Breast epithelium (tissue), 4 donors: ENCODE measurements at places on chromosomes 4 and X.

GRCh38 chrX:34404386-34405070, 252.6 kb downstream of the TMEM47 start:
- DNase-seq = no peak

GRCh38 chr4:13542577-13543031, 1.7 kb downstream of the NKX3-2 start:
- DNase-seq = no peak

- DNase-seq = no peak
Observed at GRCh38 chr4:139943277-139943676, 210.7 kb downstream of the MAML3 start.

- DNase-seq = no peak
Observed at GRCh38 chr4:127656047-127656680, 23.4 kb downstream of the INTU start.

- DNase-seq = no peak
Observed at GRCh38 chrX:26672571-26672970, 456.6 kb downstream of the MAGEB5 start.

- no peak for DNase-seq
Observed at GRCh38 chrX:128901018-128901417, 622.3 kb downstream of the SMARCA1 start.

DNA sequence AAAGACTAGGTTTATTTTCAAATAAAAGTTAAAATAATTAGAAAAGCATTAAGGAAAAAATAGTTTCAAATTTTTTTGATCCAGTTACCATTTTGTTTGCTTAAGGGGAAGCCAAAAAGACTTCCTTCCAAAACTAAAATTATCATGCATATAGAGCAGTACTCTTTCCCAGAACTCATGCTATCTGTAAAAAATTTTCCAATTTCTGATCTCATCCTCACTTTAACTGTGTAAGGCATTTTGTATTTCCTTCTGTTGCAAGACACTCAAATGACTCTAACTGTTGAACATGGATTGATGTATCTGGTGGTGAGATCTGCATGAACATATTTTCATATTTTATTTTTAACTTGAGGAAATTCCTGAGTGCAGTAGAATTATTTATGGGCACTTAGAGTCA, 150.1 kb downstream of the ADAM29 start:
- DNase-seq = no peak

DNA sequence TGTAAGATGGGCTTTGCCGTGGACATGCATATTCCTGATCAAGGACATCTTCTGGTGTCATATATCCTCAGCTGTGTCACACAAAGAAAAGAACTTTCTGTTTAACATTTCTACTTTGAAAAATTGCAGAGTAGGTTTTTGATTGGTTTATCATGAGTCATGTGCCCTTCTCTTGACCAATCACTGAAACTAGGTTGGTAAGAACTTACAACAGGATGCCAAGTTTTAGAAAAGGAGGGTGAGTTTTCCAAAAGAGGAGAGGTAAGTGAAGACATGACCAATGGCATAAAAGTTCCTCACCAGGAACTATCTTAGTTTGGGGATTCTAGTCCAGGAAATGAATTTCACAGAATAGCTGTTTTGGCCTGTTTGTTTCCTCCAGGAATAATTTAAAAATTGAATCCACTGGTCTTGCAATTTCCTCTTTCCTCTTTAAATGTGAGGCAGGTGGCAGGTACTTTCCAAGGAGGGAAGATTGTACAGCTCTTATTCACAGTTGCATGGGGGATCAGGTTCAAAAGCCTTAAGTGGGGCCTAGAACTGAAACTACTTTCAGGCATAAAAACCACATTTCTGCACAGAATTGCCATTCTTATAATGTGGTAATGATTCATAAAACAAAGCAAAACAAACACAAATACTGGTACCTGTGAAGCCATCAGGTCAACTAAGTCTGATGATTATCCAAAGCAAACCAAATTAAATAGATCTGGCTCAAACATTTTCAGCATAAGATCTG, 1114.5 kb upstream of the LCORL start:
- DNase-seq = no peak
